ENCODE measurements at places on chromosomes 12 and 14.

- DNase-seq, result no peak
Measured at GRCh38 chr12:1927051-1927680, 8.7 kb upstream of the CACNA2D4 start.

- no peak for DNase-seq
Measured at GRCh38 chr12:40253936-40254335, 29.1 kb downstream of the LRRK2 start.

DNA sequence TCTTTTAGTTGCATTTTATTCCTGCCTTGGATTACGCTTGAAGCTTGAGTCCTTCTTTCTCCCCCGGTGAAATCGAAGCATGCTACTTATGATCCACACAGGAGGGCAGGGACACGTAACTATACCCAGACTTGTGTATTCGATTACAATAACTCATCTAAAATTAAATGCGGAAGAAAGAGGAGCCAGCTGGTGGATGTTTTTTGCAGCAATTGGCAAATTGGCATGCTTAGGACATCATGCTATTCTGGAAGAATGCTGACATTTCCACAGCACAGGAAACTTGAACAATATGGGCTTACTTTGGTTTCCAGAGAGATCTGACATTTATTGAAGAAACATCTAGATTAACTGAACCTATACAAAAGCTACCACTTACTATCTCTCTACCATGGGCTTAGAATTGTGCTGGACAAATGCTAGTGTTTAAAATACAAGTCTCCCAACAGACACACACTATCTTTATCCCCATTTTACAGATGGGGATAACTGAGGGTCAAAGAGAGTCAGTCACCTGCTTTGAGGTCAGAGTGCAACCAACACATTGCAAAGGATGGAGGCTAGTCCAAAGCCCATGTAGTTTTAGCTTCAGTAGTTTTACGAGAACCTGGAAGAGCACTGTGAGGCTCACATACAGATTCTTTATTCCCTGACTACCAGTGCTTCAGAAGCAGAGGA lies 36.3 kb downstream of the LGMN start:
- DNase-seq, result no peak

GRCh38 chr12:117162167-117162539 lies 28.1 kb downstream of the FBXO21 start:
- no peak for DNase-seq

DNA sequence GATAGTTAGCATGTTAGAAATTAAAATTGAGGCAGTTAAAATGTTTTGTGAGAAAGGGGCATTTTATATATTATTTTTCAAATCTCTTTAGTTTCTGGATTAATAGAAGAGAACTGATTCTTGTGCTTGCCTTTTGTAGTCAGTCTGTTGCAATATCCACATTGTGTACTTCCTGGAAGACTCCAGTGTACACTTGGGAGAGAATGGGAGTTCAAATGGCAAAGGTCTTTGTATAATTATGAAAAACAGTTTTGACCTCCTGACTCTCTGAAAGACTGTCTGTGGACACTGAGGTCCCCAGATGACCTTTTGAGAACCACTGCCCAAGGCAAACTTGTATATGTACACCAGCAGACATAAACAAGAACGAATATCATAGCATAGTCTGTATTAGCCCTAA lies 12.1 kb downstream of the E2F7 start:
- DNase-seq, result no peak

- no peak for DNase-seq
Measured at GRCh38 chr14:55553791-55554190, 26.2 kb upstream of the KTN1 start.

DNA sequence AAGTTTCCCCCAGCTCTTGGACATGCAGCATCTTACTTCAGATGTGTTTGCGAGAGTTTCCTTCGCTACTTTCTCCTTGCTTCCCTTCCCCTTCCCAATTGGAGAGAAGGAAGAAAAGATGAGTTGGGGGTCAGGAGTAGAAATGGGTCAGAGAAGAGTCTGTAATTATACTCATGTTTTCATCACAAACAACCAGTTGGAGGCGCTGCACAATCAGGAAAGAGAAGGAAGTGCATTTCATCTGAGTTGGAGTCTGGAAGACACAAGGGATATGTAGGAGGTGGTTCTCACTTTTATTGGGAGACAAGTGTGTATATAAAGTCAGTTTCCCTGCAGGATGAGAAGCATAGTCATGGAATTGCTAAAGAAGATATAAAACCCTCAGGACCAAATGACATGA lies 31.3 kb upstream of the VSX2 start:
- DNase-seq, result no peak

DNA sequence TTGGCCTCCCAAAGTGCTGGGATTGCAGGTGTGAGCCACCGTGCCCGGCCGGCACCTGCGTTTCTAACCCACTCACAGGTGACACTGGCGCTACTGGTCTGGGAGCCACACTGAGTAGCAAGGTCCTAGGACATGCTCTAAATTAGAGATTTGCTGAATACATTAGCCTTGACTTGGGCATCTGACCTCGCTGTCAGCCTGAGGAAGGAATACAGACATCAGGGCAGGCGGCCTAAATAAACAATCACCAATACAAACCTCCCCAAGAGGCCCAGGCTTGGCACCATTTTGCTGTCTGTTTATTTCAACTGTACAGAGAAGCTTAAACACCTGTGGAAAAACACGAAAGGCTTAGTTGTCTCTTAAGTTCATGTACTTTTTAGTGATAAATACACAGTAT lies 27.5 kb downstream of the P2RX4 start:
- DNase-seq, result no peak

- no peak for DNase-seq
Measured at GRCh38 chr14:99118046-99118721, 153.8 kb downstream of the BCL11B start.

All from CD8-positive, alpha-beta T cell (primary cell).